Right cardiac atrium (tissue), 5 donors: ENCODE measurements at places on chromosomes 16 and 17. TPM values are rescaled to one million over a fixed set of nuclear protein-coding genes. Genes with fewer than 3 reads are reported as not detected.

GRCh38 chr16:51820176-51820575, 669.1 kb upstream of the SALL1 start:
- no peak for DNase-seq

- DNase-seq: peak; percentile 10
These were observed 19.8 kb upstream of the FAM83G start for GRCh38 chr17:19024101-19025078.

- DNase-seq: peak; percentile 83
These were observed at the start of gene ACAP1 for GRCh38 chr17:7336240-7337175. Gene ACAP1 (plus strand): TSS chr17:7336529. CDS start chr17:7336735, 206 bp downstream.

DNA sequence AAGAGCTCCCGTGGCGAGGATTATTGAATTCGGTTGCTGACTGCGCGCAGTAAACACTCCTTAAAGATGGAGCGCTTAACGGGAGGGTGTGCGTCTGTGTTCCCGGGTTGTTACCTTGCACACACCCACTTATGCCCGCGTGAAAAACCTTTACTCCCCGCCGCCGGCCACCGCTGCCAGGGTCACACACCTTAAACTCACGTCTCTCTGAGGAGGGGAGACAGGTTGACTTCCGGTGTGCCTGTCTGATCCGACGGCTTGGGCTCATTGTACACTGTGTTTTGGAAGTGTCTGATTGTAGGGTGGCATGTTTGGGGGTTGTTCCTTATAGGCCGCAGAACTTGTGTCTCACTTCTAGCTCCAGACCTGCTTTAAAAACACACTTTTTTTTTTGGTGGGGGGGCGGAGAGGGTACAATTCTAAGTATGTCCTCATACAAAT, 66.8 kb downstream of the KPNA2 start:
- DNase-seq: no peak

Gene KATNIP
- 11.7 TPM for total RNA-seq

Gene MYH1
- 0.25 TPM for total RNA-seq

Gene RCVRN
- total RNA-seq: 0.47 TPM

DNA sequence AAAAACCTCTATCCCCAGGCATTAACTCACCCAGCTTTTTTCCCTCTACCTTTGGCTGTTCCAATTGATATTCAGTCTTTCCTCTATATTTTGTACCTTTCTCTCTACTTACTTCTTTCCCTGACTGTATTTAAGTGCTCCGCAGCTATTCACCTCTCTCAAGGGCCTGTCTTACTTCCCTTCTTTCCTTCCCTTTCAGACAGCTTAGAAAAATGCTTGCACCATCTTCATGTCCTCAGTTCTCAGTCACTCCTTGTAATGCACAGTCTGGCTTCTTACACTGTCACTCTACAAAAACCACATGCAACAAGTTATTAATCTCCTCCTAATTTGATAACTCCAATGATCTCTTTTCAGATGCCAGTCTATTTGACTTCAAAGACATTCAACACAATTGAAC, 163.4 kb downstream of the PHKB start:
- no peak for DNase-seq

- peak; percentile 96 for DNase-seq
These were observed at the start of gene TRIM65 for GRCh38 chr17:75896415-75897159. Gene TRIM65 (minus strand): TSS chr17:75896951. CDS start chr17:75896937, 14 bp downstream.
